ENCODE measurements at places on chromosomes 3 and 15.
A peak's percentile ranks its signal among the peaks of the same experiment; 100 is the strongest.

- no peak for DNase-seq
Observed at GRCh38 chr15:84799511-84800187, 17.5 kb upstream of the ALPK3 start.

DNA sequence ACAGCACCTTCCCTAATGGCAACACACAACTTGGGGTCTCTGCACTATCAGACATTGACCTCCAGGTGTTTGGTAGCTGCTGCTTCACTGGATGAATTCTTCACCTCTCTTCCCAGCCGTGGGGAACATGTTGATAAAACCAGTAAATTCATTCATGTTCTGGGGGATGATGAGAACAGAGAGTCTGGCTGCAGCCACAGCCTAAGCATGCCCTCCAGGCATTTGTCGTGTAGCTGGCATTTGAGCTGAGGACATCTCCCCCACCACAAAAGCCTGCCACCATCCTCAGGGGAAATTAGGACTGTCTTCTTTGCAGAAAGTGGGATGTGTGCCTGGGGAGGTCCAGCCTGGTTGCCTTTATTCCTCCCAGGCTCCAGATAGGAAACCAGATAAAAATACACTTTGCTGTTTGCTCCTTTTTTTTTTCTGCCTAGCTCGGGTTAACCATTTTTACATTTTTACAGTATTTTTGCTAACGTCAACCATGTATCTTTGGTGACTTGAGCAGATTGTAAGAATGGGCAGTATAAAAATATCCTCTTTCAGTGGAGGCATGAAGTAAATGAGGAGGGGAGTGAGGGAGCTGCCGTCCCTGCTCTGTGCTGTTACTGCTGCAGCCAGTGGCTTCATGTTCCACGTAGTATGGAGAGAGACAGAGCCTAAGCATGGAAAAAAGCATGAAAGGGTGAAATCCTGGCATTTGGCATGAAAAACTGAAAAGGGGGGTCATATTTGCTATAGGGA, 444.0 kb downstream of the EPHB1 start:
- DNase-seq, result no peak

GRCh38 chr3:27607370-27607769, 114.8 kb downstream of the EOMES start:
- DNase-seq, result no peak

- DNase-seq, result no peak
Observed at GRCh38 chr15:66646308-66646707, 55.7 kb upstream of the SMAD6 start.

DNA sequence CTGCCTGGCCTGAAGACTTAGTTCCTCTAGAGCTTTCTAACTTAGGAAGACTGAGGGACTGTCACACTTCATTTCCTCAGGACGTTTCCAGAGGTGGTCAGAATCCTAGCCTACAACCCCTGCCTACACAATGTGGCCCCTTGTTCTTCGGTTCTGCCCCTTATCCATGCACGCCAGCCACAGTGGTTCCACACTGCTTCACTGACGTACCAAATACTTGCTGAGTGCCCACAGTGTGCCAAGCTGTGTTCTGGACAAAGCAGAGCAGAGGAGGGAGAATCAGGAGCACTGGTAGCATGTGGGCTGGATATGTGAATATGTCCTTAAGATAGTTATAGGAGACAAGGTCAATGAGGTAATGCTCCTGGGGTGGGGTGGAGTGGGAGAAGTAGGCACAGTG, 70.5 kb upstream of the SAMMSON start:
- DNase-seq, result no peak

DNA sequence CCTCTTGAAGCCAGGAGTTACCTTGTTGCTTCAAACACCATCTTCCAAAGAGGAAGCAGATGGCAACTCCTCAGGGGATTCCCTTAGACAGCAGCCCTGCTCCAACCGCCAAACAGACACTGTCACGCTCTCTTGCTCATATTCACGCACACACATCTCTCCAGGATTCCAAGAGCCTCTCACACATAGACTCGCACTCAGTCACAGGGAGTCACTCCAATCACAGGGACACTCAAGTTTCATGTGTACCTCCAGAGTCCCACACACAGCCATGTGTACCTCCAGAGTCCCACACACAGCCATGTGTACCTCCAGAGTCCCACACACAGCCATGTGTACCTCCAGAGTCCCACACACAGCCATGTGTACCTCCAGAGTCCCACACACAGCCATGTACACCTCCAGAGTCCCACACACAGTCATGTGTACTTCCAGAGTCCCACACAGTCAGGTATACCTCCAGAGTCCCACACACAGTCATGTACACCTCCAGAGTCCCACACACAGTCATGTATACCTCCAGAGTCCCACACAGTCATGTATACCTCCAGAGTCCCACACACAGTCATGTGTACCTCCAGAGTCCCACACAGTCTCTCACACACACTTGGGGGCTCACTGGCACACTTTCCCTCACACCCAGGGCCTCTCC, 6.1 kb downstream of the VWA5B2 start:
- DNase-seq, result no peak

GRCh38 chr15:67998599-67999133, 55.4 kb upstream of the PIAS1 start:
- peak; percentile 20 for DNase-seq

DNA sequence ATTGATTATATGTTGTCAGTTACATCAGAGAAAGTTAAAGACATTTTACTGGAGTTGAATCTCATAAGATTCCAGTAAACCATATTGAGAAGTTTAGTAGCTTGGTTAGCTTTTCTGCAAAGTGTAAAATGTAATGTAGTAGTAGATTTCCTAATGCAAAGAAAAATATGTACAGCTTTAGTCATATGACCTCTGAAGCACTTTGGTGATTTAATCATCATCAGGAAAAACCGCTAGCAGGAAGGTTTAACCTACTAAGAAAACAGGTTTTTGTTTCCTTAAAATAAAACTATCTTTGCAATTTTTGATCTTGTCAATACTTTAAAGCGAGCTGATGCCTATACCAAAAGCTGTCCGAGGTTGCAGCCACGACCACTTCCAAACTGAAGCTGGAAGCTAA, 364.6 kb upstream of the ZNF385D start:
- DNase-seq, result no peak

DNA sequence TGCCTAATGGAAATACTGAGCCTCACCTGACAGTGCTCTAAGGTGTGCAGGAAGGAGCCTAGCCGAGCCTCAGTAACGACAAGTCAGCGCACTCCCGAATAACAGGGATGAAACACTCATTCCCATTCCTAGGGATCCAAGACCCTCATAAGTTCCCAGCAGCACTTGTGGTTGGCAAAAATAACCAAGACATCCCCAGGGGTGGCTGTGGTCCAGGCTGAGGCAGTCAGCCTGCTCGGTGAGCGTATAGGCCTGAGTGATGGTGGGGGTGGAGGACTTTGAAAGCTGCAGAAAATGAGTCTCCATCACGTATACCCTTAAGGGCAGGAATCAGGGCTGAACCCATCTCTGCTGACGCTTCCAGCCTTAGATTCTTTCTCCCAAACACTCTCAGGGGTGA, 120.1 kb downstream of the SMAD6 start:
- no peak for DNase-seq

DNA sequence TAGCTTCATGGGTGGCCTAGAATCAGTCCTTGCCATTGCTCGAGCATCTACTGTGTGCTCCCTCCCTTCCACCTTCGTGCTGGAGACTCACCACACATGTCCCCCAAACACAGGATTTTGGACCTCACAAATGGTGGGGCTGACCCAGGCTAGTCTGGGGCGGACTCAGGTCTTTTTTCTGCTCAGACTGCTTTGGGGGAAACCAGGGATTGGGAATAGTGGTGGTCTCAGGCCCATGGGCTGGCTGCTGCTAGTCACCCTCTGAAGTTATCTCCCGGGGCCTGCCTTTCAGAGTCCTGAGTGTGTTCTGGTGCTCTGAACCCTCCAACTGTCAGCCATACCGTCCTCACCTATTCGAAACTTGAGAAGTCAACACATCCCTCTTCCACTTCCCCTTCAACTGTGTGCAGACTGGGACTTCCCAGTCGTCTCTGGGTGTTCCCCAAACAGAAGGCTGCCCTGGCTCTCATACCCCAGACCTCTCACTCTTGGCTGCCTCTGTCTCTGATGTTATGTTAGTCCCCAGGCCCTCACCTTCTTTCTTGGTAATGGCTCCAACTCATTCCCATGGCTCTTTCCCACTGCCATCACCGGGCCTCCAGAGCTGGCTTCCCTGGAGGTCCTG, 46.0 kb downstream of the PPCDC start:
- no peak for DNase-seq

DNA sequence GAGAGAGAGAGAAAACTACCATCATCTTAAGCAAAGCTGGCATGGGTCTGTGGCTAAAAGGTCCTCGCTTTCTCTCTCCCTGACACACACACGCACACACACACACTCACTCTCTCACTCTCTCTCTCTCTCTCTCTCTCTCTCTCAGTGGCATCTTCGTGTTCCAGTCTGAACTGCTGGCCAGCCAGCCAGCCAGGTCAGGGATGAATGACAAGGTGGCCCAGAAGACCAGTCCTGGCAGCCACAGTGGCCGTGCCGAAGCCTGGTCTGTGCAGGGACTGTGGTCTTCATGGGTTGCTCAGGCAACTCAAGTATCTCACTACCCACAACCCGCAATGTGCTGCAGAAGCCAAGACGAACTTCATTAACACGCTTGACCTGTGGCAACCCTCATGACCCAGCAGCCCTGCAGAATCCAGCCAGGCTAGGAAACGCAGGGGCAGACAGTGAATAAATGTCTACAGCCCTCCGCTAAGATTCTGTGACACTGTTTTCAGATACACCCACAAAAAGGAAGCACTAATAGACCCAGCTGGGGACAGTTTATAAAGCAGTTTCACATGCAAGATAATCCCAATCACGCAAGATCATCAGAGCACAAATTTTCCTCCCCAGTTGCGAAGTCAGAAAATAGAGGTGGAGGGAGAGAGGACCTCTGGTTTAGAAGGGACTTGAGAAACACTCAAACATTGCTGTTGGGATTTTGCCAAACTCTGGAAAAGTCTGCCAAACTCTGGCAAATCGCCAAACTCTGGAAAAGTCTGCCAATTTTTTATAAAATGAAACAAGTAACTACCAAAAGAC, 66.4 kb downstream of the XXYLT1 start:
- DNase-seq, result peak; percentile 74

- no peak for DNase-seq
Observed at GRCh38 chr15:91132079-91132478, 32.0 kb downstream of the SV2B start.

GRCh38 chr15:84731774-84732173, 15.8 kb upstream of the SEC11A start:
- DNase-seq, result no peak

DNA sequence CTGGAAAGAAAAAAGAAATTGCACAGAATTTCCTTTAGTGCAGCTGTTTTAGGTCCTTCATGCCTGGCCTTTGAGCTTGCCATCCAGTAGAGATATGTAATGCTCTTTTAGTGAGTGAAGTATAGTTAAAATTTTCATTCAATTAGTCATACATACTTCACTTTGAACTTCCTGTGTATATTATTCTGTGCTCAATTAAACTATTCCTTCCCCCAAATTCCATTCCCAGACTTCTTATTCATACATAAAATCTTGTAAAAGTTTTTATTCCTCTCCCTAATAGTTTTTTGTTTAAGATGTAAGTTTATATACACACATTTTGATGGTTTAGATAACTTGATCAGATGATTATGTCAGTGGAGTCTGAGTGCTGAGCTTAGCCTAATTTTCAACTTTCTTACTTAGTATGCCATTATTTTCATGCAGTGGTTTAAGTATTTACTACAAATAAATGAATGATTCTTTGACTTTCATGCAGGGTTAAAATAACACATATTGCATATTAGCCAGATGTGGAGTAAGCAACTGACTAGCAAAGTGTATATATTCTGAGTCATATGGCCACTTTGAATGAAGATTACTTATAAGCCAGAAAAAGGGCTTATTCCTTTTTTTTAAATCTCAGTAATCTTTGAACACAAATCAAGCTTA, 42.5 kb upstream of the ABHD10 start:
- DNase-seq, result no peak

DNA sequence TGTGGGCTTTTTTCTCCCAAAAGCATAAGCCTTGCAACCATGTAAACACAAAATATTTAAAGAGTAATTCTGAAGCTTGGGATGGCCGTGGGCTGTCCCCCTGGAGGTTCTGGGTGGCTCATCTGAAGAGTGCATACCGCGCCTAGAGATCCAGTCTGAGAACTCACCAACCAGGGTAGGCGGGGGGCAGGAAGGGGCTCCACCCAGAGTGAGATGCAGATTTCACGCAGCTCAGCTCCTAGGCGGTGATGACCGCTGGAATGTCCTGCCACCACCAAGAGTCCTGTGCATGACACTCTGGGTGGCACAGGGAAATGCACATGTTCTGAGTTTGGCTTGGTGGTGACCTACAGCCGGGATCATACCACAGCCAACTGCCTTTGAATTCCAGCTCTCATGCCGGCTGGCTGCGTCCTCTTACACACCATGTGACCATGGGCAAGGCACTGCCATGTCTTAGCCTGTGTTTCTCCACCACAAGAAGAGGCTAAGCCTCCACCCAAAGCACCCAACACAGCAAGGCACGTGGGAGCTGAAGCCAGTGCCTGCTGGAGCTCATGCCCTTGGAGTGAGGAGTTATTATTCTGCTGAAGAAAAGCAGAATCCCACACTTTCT, 125.1 kb upstream of the IQSEC1 start:
- DNase-seq, result no peak

- no peak for DNase-seq
Observed at GRCh38 chr3:123444744-123445143, 4.1 kb downstream of the ADCY5 start.

DNA sequence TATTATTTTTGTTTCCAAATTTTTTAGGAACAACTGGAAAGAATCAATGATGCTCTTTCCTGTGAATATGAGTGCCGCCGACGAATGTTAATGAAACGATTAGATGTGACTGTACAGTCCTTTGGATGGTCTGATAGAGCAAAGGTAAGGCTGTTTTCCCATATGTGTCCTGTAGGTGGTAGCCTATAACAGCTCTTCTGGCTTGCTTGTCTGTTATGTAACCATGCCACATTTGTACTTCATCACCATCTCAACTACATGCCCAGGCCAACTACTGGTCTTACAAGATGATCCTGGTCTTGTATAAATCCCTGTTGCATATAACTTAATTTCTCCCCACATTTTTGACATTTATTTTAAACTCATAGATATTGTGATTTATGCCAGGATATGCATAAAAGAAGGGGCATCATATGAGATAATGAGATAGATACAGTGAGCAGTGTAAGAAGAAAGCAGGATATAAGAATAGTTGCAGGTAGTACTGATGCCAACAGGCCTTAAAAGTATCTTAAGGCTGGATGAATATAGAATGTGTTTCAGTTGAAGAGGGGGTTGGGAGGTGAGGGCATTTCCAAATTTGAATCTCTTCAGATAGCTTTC, 20.3 kb downstream of the FAM98B start:
- DNase-seq, result peak; percentile 83

- DNase-seq, result no peak
Observed at GRCh38 chr15:93233710-93234109, 144.7 kb upstream of the RGMA start.

DNA sequence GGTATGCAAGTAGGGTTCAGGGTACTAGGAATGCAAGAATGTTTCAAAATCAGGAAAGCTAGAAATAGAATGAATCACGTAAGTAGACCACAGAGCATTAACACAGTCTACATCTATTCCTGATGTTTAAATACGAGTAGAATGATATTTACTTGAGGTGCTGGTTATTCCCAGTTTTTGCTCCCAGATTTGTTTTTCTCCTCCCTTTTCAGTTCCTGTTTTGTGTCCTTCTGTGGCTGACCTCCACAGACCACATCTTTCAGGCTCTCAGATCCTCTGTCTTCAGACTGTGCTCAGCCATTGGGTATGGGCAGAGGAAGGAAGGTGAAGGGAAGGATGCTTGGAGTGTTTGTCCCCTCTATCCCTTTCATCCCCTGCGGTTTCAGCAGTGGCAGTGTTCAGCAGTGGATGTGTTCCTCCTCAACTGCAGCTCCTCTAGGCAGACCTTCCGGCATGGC, 276.6 kb downstream of the ZNF621 start:
- no peak for DNase-seq

Data from hematopoietic multipotent progenitor cell treated with erythropoietin and hydrocortisone succinate and interleukin-3 and kit ligand, for 6 days (in vitro differentiated cells).